Anterior cingulate cortex (tissue), 58 donors: ENCODE measurements at places on chromosomes 1 and 21.

DNA sequence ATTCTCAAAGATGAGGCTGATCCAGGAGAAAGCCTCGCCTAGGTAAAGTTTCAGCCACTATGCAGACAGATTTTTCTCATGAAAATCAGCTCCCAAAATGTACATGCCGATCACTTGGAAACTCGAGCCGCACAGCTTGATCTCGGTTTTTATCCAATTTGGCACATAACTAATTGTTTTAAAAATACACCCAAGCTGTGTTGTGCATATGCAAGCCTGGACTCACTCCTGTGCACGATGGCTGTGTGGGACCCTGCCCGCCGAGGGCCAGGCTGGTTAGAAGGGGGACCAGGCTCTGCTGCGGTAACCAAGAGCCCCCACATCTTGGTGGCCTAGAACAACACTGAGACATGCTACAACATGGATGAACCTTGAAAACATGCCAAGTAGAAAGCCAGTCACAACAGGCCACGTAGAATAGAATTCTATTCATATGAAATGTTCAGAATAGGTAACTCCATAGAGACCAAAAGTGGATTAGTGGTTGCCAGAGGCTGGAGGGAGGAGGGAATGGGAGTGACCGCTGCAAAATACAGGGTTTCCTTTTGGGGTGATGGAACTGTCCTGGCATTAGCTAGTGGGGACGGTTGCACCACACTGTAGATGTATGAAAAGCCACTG, 16.1 kb upstream of the LDLRAP1 start:
- DNase-seq, result no peak

DNA sequence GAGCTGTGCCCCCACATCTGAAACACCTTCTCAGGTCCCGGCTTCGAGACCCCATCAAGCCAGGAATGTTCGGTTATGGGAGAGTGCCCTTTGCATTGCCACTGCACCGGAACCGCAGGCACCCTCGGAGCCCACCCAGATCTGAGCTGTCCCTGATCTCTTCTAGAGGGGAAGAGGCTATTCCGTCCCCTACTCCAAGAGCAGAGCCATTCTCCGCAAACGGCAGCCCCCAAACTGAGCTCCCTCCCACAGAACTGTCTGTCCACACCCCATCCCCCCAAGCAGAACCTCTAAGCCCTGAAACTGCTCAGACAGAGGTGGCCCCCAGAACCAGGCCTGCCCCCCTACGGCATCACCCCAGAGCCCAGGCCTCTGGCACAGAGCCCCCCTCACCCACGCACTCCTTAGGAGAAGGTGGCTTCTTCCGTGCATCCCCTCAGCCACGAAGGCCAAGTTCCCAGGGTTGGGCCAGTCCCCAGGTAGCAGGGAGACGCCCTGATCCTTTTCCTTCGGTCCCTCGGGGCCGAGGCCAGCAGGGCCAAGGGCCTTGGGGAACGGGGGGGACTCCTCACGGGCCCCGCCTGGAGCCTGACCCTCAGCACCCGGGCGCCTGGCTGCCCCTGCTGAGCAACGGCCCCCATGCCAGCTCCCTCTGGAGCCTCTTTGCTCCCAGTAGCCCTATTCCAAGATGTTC, 4.3 kb downstream of the ADAMTSL4 start:
- DNase-seq, result no peak

GRCh38 chr1:8238141-8239038, 79.5 kb upstream of the SLC45A1 start:
- no peak for DNase-seq

GRCh38 chr21:14414932-14415508, 32.1 kb upstream of the HSPA13 start:
- DNase-seq, result no peak

GRCh38 chr21:42632771-42633690, 20.4 kb upstream of the PDE9A start:
- no peak for DNase-seq

DNA sequence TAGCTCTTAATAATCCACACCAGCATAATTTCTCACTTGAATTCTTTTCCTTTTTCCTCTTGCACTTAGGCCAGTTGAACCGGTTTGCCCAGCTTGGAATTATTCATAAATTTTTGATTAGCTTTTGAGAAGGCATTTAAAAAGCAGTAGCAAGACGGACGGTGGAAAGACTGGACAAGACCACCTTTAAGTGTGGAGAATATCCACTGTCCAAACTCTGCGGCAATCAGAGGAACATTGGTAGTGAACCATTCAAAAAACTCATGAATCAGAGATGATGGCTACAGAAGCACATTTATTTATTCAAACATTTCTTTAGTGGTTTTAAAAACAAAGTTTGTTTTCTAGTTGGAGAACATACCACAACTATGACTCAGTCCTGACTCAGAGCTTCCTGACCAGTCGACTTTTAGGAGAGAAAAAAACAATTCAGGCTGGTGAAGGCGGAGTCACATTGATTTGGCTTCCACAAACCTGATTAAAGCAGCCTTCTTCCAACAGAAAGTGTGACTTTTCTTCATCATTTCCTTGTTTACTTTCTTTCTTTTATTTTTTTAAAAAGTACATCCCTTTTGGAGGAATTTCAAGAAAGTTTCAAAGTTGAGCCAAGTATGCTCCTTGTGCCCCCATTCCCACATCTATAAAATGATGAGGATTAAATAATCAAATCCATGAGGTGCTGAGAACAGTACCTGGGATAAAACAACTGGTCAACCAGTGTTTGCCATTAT, 128.8 kb downstream of the ADSS2 start:
- DNase-seq, result no peak

GRCh38 chr1:59128784-59129227, 168.1 kb upstream of the FGGY start:
- DNase-seq, result no peak

GRCh38 chr1:178344513-178345091, 152.2 kb downstream of the CLEC20A start:
- no peak for DNase-seq

DNA sequence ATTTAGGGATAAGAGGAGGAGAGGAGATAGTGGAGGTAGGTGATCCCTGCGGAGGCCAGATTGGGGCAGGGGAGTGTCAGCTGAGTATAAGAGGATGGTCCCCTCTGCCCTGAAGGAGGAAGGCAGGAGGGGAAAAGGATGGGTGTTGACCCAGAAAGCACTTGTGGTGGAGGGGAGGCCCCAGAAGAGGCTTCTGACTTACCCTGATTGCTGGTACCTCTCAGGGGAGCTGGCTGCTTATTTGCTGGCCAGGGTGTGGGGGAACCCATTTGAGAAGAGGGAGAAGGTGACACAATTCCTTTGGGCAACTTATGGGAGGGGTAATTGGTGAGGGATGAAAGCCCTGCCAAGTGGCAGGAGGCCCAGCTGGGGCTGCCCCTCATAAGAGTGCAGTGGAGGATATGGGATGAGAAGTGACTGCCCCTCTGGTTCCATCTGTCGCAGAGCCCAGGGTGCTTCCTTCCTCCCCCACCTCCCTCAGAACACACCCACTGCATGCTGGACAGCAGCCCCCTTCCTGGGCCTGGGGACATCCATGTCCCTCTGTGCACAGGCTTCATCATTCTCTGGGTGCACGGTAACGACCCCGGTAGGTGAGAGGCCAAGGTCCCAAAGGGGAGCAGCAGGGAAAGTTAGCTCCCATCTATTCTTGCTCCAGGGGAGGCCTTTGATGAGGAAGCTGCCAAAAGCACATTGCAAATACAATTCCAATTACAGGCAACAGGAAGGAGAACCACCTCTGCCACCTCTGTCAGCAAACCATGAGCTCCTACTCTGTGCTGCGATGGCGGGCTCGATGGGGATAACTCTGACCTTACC, 1.4 kb upstream of the PCSK9 start:
- DNase-seq, result no peak

- no peak for DNase-seq
Measured at GRCh38 chr1:2506901-2507565, 19.4 kb downstream of the PANK4 start.

DNA sequence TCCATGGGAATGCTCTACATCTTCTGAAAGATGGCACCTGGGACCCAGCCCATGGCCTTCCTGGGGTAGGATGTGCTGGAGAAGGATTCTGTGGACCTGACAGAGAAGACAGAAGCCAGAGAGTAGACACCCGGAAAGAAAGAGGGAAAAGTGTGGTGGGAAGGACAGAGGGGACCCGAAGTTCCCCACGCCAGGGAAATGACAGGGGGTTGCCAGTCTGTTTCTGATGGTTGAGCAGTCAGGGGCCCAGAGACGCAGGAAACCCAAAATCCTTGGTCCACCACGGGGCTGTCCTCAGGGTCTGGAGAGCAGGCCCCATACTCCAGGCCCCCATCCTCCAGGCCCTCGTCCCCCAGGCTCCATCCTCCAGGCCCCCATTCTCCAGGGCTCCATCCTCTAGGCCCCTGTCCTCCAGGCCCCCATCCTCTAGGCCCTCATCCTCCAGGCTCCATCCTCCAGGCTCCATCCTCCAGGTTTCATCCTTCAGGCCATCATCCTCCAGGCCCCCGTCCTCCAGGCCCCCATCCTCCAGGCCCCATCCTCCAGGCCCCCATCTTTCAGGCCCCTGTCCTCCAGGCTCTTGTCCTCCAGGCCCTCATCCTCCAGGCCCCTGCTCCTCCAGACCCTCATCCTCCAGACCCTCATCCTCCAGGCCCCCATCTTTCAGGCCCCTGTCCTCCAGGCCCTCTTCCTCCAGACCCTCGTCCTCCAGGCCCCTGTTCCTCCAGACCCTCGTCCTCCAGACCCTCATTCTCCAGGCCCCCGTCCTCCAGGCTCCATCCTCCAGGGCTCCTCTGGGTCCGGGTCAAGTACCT, 1.0 kb upstream of the TFF2 start:
- no peak for DNase-seq

DNA sequence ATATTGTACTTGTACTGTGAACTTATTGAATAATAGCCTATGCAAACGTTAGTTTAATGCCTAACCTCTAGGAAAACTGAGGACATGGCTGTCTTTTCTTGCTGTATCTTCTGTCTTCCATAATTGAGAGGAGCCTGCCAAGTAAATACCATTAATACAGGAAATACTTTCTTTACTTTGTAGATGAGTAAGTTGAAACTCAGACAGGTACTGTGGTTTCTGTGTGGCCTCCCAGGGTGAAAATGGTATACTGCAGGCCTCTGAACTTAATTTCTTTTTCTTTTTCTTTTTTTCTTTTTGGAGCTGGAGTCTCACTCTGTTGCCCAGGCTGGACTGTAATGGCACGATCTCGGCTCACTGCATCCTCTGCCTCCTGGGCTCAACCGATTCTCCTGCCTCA, 208.8 kb upstream of the ADGRL4 start:
- DNase-seq, result no peak

- DNase-seq, result no peak
Measured at GRCh38 chr1:224635356-224635755, 19.2 kb downstream of the CNIH3 start.

DNA sequence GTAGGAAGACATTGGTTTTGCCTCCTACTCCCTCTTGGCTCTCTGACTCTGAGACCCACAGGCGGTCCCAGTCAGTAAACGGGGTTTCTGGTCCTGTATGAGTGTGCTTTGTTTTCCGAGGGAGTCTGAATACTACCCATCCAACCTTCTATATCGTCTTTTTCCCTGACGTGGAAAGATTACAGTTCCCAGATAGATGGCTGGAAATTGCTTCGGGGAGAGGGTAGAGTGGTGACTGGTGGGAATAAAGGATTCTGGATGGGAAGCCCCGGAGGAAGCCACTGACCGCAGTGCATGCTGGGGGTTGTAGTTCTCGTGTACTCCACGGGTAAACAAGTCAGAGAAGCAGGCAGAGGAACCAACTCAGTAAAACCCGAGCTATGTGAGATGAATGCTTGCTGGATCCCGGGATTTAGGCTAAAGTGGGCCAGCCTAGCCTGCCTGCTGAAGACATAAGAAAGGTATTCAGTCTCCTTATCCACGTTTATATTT, 66.2 kb upstream of the IRF2BP2 start:
- DNase-seq, result no peak

GRCh38 chr1:22776035-22776613, 65.5 kb downstream of the EPHB2 start:
- DNase-seq, result no peak

DNA sequence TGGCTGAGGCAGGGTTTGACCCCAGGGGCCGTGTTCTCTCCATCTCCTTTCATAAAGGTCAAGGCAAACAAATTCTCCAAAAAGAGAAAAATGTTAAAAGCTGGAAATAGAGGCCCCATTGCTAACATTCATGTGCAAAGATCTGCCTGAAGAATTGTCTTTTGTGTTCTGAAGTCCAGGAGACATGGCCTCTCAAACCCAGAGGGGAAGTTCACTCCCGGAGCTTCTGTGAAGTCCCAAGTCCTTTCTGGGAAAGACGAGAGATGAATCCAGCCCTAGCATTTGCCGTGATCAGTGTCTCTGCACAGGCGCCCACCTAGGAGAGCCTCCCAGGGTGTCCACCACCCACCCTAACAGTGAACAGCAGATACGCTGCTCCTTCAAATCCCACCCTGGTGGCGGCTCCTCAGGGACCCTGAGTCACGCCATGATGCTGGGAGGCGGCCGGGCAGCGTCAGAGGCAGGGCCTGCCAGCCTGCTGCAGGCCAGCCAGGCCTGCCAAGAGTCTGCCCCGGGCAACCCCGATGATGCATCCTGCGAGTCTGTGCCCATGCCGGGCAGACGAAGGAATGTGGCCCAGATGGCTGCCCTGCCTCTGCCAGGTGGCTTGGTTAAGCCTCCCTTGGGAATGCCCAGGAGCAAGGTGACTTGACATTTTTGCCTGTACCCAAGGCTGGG, 5.2 kb upstream of the C2CD2 start:
- no peak for DNase-seq

GRCh38 chr1:196071447-196071846, 536.8 kb downstream of the KCNT2 start:
- DNase-seq, result no peak

- no peak for DNase-seq
Measured at GRCh38 chr1:235004276-235004675, 124.4 kb downstream of the TOMM20 start.

GRCh38 chr1:111789666-111790316, 34.1 kb downstream of the DDX20 start:
- no peak for DNase-seq

- no peak for DNase-seq
Measured at GRCh38 chr1:25572708-25573590, 29.5 kb downstream of the LDLRAP1 start.

DNA sequence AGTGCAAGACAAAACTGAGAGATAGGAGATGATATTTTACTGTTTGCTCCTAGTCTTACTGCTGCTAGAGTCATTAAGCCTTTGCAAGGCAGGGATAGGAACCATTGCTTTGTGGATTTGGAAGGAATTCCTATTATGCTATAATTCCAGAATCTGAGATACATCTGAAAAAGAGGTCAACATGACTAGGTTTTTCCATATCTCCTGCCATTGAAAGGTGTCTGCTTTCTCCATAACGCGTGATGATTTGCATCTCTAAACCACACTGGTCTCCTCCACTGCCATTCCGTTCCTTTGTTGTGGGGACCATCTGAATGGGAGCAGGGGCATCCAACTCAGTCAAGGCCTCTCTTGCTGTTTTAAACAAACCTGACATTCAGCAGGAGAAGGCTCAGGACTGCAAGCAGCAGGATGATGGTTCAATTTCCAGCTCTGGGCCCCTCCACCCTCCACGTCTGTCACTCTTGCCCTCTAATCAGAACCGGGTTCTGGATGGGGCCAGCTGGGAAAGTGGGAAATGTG, 45.2 kb downstream of the PLPP3 start:
- DNase-seq, result no peak

DNA sequence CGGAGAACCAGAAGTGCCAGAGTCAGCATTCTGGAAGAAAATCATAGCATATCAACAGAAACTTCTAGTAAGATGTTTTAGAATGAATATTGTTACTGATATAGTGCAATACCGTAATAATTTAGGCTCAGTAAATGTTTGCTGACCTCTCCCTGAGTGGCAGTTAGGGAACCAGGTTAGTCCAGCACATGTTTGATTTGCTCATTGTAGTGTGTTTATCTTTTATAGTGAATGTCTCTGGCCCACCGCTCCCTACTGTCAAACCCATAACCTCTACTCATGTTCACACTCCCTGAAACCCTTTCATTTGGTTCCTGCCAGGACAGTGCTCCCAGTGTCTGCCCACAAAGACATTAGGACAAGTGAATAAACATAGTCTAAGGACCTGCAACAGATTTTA, 102.7 kb downstream of the ZP4 start:
- no peak for DNase-seq
